ENCODE measurements at places on chromosomes 12 and 14.

DNA sequence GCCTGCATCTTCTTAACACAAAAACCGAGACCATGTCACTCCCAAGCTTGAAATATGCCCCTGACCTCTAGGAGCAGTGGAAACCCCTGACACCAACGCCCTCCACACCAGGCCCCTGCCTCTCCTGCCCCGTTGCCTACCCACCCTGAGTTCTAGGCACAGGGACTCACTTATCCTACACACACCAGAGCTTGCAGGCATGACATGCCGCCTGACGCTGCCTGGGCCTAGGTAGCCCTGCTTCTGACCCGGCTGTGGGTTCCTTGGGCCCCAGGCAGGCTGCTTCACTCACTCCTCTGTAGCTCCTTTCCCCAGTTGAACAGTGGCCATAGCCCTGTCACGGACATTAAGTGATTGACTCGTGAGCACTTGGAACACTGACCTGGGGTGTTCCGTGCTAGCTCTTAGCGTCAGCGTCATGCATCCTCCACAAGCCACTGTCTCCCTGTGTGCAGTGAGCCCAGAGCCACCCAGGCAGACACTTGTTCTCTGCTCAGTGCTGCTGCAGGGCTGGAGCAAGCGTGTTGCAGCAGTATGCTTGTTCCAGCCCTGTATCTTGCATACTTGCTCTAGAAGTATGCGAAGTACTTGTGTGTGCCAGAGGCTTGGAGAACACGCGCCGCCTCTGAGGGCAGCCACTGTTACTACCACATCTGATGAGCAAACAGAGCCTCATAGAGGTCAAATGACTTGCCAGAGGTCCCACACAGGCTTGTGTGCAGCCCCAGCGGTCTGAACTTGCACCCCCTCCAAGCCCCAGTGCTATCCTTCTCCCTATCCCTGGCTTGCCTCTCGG lies 15.6 kb downstream of the OTUB2 start:
- peak; percentile 86 for DNase-seq

GRCh38 chr12:88419794-88420193 lies 160.5 kb downstream of the KITLG start:
- no peak for DNase-seq

DNA sequence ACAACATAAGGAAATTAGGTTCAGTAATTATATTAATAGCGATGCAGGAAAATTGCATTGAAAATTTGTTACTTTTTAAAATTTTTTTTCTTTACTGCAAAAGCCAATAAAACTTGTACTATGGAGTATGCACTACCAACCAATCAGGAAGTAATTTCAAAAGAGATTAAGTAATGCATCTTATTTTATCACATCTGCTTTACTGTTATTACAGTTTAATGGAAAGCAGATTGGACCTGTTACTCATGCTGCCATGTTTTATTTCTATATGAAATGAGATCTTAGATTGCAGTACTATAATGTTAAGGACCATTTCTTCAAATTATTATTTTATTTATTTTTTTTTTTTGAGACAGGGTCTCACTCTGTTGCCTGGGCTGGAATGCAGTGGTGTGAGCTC lies 1.7 kb upstream of the STRN3 start:
- DNase-seq, result no peak

DNA sequence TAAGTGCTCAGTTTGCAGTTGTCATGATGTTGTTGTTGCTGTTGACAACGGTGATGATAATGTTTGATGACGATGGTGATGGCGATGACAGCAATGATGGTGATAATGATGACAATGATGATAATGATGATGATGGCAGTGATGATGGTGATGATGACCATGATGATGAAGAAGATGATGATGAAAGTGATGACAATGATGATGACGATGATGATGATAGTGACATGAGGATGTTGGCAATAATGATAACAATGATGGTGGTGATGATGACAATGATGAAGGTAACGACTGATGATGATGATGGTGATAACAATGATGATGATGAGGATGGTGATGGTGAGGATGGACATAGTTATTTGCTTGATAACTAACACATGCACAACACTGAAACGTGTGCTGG lies 778.5 kb downstream of the VRK1 start:
- no peak for DNase-seq

DNA sequence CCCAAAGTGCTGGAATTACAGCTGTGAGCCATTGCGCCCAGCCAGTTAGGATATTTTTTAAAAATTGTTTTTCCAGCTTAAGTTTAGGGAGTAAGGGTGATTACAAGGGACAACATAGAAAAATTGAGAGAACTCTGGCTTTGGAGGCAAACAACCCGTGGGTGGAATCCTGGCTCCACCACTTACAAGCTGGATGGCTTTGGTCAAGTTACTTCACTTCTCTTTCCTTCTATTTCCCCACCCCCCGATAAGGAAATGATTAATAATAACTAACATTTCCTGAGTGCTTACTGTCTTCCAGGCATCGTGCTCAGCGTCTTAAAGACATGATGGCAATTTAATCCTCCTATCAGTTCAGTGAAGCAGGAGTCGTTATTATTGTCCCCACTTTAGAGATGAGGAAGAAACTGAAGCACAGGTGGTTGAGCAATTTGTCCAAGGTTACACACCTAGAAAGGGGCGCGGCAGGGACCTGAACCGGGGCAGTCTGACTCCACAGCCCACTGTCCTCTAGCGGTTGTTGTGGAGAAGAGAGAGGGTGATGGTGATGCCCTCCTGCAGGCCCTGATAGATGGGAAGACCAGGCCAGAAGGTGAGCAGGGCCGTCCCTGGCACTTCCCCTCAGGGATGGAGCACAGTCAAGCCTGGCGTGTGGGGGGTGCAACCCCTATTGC lies 16.7 kb upstream of the FAIM2 start:
- DNase-seq, result peak; percentile 80
